ENCODE measurements at places on chromosomes 4 and X.

DNA sequence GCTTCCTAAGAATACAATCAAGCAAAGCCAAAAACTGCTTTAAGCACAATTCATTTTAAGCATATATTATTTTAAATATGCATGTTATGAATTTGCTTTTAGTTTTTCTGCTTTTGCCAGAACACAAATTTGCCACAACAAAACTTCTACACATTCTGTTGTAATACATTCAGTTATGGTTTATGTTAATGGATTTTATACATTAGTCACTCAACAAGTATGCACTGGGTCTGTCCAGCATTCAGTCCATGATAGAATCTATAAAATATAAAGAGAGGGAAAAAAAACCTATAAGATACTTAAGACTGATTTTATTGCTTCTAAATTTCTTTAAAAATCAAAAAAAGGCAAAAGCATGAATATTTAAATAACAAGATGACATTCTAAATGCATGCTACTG is 22.2 kb downstream of the IQCM start:
- DNase-seq, result no peak

DNA sequence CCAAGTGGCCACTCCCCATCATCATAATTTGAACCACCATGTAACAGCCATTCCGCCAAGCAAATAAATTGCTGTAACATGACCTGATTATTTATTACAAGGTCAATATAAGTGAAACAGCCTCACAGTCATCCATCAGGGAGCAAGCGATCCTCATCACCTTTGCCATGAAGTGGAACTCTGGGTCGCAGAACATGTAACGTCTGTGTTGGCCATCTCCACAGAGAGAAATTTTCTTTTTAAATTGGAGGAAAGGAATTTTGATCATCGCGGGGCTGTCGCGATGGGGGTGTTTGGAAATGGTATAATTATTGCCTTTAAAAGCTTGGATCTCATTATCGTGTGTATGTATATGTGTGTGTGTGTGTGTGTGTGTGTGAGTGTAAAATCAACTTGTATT is 90.2 kb downstream of the SHOX start:
- DNase-seq, result no peak

DNA sequence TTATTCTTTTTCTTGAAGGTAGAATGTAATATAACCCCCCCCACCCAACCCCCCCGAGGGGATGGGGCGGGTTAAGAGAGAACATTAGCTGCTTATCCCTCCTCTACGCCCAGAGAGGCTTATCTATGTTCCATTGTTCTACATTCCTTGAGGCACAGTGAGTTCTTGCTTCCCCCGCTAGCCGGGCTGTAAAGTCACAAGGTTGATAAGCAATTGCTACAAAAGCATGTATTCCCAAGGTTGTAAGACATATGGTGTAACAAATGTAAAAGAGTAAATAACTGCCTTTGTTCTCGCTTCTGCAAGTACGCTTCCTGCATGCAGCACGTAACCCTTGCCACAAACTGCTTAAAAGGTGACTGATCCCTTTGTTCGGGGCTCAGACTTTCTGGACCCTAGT is 8.2 kb downstream of the DCAF8L2 start:
- DNase-seq, result no peak

GRCh38 chr4:144310535-144310934 is 170.0 kb upstream of the GYPA start:
- DNase-seq, result no peak

DNA sequence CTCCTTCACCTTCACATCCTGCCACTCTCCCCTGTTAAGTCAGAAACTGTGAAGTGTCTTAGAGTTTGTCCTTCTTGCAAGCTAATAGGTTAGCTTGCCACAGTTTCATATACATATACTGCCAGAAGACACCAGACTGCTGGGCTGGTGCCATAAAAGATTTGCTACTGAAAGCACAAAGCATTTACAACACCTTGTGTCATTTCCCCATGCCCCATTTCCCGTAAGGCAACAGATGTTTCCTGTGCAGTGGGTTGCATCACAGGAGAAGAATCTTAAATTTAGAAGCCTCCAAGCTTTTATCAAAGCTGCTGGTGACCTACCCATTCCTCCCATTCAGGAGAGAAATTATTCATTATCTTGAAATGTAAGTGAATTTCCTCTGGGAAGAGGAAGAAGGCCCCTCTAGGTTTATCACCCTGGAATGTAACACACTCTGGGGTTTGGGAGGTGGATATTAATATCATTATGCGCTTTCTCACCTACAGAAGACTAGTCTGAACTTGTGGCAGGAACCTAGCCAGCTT is 34.5 kb upstream of the RAB33B start:
- no peak for DNase-seq

DNA sequence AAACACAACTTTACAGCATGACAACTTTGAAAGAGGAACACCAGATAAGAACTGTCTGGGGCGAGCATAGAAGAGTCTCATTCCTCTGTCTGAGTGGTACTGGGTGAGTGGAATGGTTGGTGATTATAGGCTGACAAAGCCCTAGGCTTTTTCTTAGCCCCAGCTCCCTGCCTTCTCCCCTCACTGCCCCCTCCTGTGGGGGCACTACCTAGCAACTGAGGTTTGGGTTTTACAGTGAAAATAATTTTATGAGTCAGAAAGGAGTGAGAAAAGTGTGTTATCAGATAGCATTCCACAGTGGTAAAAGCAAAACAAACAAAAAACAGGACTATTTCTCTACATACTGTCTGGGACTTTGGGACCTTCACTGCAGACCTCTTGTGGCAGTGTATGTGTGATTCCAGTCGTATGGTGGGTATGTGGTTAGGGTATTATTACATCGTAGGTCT is 10.5 kb upstream of the TMEM165 start:
- DNase-seq, result no peak

GRCh38 chr4:150007512-150007911 is 70.7 kb upstream of the DCLK2 start:
- no peak for DNase-seq

DNA sequence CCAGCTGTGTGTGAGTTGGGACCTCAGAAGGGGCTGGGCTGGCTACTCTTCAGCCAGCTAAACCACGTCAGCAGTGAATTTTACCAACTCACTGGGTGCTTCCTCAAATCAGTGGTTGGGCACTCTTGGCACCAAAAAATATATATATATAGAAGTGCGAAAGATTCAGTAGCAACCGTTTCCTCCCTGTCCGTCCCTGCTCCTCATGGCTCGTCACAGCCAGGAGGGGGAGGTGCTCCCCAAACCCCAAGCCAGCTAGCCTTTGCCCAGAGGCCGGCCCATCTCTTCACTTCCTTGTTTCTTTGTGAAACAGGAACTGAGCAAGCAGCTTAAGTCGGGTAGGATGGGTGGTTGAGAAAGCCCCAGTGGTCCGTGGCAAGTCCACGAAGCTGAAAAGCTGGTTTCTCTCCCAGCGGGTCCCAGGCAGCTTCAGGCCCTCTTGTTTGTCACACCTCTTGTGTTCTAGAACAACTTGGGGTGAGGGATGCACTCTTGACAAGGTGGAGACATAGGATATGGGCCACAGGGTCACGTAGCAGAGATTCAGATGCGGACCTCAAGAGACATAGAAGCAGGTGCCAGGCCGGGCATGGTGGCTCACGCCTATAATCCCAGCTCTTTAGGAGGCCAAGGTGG is 6.8 kb upstream of the SASH3 start:
- peak; percentile 2 for DNase-seq

GRCh38 chr4:23097251-23097650 is 404.5 kb downstream of the GBA3 start:
- no peak for DNase-seq

- DNase-seq, result no peak
Observed at GRCh38 chrX:150697641-150698040, 4.4 kb downstream of the MTMR1 start.

DNA sequence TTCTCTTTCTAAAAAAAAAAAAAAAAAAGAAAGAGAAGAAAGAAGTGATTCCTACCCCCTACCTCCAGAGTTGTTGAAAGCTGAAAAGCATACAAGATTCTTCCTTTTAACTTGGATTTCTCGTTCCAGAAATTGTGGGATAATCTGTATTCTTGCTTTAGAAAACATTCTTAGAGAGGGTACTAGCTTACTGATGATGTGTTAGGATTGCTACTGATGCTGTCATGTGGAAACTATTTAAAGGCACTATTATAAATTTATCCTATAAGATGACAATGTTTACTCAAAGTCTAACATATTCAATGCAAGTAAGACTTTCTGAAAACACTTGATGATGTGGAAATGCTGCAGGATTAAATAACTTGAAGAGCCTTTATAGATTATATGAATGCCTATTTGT is 204.0 kb upstream of the PUDP start:
- no peak for DNase-seq

DNA sequence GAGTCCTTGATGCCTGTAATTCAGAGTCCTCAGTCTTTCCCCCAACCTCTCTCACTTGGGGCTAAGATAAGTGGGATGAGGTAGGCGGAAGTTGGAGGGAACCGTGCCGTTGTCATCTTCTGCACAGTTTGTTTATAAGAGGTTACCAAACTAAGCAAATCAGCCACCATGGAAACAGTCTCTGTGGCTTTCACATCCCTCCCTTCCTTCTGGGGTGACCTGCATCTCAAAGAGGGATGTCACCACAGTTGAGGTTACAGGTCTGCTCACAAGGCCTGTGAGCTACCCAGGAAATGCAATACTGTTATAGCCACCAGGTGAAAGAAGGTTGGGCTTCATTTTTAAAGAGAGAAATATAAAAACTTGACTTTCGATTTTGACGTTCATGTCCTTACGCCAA is 26.3 kb downstream of the RTL5 start:
- DNase-seq, result no peak

DNA sequence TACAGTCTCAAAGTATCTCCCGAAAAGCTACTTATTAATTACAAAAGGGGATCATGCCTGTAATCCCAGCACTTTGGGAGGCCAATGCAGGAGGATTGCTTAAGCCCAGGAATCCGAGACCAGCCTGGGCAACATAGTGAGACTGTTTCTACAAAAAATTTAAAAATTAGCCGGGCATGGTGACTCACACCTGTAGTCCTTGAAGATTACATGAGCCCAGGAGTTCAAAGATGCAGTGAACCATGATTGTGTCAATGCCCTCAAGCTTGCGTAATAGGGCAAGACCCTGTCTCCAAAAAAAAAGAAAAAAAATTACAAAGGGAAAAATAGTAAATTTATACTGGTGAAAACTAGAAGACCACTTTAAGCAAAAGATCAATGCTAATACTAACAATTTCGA is 3.3 kb upstream of the PORCN start:
- no peak for DNase-seq

DNA sequence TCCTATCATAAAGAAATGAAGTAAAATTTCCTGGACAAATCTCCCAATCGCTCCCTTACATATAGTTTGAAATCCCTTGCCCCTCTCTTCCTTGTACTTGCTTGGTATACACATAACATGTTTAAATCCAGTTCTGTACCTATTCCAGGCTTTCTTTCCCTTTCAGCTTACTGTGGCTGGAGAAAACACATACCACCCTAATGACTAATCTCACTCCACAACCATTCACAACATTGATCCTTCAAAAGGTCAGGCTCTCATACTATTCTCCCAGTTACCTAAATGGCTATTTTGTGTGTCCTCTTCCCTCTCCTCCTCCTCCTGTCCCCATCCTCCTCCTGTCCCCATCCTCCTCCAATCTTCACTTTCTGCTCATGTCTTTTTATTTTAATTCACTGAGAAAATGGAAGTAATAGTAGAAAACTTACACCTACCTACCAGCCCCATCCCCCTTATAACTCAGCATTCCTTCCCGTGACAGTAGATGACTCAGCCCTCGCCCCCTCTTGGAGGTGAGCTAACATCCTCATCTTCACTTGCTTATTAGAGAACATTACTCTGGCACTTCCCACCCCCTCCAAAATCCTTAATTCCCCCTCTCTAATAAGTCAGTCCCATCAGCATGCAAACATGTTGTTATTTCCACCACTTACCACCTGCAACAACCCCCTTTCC is 77.5 kb downstream of the IL15 start:
- no peak for DNase-seq

GRCh38 chr4:15469402-15470127 is at the start of gene CC2D2A:
Gene CC2D2A (plus strand): TSS chr4:15469882. CDS start chr4:15475933, 6,051 bp downstream.
- no peak for DNase-seq

- DNase-seq, result no peak
Observed at GRCh38 chr4:27100713-27101112, 240.1 kb downstream of the STIM2 start.

DNA sequence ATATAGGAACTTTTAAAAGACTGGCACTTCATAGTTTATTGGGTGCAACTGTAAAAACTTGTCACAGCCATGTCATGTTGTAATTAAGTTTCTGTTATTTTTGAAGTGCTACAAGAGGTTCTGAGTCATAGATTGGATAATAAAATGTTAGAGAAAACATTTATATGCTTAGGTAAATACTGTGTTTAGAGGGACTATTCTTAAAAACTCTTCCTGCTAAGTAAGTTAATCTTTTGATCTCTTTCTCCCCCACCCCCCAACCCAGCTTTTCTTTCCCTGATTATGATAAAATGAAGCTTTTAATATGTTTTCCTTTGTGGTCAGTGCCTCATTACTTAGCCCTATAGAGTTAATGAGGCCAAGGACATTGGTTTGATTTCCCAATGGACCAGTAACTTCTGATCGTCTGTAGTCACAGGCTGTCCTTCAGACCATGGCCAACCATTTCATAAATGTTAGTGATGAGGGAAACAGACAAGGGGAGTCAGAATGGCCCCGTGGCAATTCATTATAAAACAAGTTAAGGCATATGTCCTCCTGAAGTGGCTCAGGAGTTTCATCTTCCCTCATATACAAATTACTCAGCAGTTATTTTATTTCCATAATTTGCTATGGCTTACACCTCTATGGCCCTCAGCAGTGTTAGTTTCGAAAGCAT is 3.9 kb upstream of the PDLIM5 start:
- no peak for DNase-seq

GRCh38 chr4:1245481-1246051 is 3.4 kb downstream of the CTBP1 start:
- no peak for DNase-seq

DNA sequence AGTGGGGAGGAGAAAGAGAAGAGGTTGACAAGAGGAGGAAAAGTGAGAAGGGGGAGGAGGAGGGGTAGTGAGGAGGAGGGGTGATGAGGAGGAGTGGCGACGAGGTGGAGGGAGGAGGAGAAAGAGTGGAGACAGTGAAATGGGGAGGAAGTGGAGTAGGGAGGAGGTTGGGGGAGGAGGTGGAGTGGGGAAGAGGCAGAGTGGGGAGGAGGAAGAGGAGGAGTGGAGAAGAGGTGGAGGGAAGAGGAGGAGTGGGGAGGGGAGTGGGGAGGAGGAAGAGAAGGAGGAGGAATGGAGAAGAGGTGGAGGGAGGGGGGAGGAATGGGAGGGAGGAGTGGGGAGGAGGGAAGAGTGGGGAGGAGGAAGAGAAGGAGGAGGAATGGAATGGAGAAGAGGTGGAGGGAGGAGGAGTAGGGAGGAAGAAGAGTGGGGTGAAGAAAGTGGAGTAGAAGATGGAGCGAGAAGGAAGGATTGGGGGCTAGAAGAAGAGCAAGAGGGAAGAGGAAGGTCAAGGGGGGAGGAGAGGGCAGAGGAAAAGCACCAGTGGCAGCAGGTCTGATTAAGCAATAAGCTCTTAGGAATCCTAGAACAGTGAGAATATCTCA is 50.0 kb upstream of the MTNR1A start:
- no peak for DNase-seq

DNA sequence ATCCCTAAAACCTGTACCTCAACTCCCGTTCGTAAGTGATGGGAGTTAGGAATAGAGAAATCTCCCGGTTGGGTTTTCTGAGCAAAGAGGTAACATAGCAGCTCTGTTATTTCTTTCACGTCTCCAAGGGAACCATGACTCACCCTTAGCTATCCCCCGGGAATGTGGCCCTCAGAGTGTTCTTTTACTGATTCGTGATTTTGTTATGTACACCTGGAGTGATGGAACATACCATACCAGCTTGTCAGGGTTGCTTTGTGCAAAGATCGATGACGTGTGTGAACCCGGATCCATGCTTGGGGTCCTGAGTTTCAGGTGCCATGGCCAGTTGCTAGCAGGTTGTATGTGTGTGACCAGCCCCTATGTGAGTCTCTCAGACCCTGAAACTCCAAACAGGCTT is 52.6 kb downstream of the HPRT1 start:
- no peak for DNase-seq

Data from cortex of kidney (tissue), 1 donor.